Activated T-helper 1 cell treated with anti-CD3 and anti-CD28 coated beads, Interleukin-12 subunit alpha, Interleukin-12 subunit beta, Interleukin-2, Interleukin-4 antibody, amounts not matched to agents 30 ng/mL and 10 ng/mL and 1 ng/mL, durations not matched to agents 14 hours and 24 hours and 36 hours (primary cell): ENCODE measurements at places on chromosomes 6 and 20. TPM values are rescaled to one million over a fixed set of nuclear protein-coding genes. Genes with fewer than 3 reads are reported as not detected.

DNA sequence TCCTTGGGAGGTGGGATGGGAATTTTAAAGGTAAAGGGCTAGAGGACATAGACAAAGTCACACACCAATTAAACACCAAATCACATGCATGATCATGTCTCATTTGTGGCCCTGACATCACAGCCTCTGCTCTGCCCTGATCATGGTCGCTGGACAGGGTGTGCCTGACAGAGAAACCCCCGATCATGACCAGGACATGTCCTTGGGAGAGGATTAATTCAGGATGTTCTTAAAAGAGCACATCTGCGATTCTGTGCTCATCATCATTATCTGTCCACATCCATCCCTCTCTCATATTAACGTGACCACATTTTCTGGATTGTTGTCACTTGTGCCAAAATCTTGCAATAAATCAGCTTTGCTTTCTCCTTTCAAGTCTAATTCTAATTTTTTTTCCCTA lies 7.7 kb upstream of the PBOV1 start:
- H3K36me3 ChIP-seq, result no peaks in the 10 kb centered on the region
- no peak overlapping the region for H3K27ac ChIP-seq
- peaks cover 2% of the 10 kb centered on the region for H3K27me3 ChIP-seq
- no peak for DNase-seq
- H3K4me3 ChIP-seq, result no peak overlapping the region

GRCh38 chr6:159360306-159360705 lies 191.1 kb downstream of the FNDC1 start:
- H3K27me3 ChIP-seq, result peaks cover 3% of the 10 kb centered on the region
- no peak for DNase-seq
- H3K4me3 ChIP-seq, result no peak overlapping the region
- no peak overlapping the region for H3K27ac ChIP-seq
- no peaks in the 10 kb centered on the region for H3K4me1 ChIP-seq

GRCh38 chr6:137866200-137866913 lies 702 bp upstream of the TNFAIP3 start:
- H3K36me3 ChIP-seq, result peaks cover 44% of the 10 kb centered on the region
- H3K4me1 ChIP-seq, result peaks cover 53% of the 10 kb centered on the region
- DNase-seq, result no peak
- peak overlapping the region; percentile 88 for H3K27ac ChIP-seq
- peak overlapping the region; percentile 76 for H3K4me3 ChIP-seq

DNA sequence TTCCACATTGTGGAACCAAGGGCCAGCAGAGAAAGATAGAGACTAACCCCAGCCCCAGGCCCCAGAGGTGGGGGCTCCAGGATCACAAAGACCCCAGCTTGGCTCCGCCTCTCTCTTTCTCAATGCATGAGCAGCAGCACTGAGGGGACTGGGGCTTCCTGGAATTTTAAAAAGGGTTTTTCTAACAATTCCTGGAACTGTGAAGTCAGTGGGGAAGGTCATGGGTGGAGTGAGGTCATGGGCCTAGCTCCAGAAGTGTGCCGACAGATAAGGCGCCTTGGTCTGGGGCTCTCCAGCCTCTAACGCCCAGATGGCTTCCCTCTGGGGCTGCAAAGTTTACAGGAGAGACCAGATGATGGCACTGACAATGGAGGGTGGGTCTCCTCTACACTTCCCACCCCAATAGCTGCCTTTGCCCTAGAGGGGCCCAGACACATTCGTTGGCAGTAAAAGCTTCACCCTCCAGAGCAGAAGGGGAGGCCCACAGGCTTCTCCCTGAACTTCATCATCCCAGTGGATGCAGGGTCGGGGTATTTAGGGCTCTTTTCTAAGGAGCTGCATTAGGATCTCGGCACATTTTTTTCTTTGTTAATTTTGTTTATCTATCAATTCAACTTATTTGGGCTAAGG lies 46.9 kb upstream of the CD93 start:
- H3K27ac ChIP-seq, result no peak overlapping the region
- H3K36me3 ChIP-seq, result no peaks in the 10 kb centered on the region
- H3K4me3 ChIP-seq, result no peak overlapping the region
- peaks cover 8% of the 10 kb centered on the region for H3K4me1 ChIP-seq
- no peaks in the 10 kb centered on the region for H3K27me3 ChIP-seq

- H3K4me3 ChIP-seq, result no peak overlapping the region
- H3K4me1 ChIP-seq, result peaks cover 13% of the 10 kb centered on the region
- peaks cover 4% of the 10 kb centered on the region for H3K36me3 ChIP-seq
Observed at GRCh38 chr20:53399083-53399482, 194.6 kb downstream of the ZNF217 start.

GRCh38 chr6:6235786-6236185 lies 84.7 kb downstream of the F13A1 start:
- H3K27ac ChIP-seq, result no peak overlapping the region
- no peak for DNase-seq
- no peak overlapping the region for H3K4me3 ChIP-seq
- H3K27me3 ChIP-seq, result peaks cover 11% of the 10 kb centered on the region

DNA sequence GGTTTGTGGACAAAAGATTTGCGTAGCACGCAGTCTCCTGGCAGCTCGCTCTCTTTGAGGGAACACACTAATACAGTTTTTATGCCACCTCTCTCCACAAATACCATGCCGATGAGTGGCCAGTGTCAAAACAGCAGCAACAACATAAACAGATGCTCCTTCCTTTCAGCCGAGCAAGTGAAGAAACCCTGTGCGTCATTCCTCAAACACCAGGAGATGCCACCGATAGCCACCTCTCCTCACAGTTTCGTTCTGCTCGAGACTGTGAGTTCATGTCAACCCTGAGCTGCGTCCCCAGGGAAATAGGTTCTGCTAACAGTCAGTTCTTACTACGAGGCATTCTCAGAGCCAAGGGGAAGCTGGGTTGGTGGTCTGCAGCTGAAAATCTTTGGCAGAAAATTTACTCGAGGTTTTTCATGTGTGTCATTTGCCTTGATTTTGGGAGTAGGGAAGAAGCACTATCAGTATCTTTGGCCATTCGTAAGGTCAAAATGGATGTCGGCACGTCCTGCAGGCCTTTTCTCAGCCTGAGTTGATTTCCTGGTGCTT lies 59.9 kb downstream of the EYA2 start:
- H3K4me3 ChIP-seq, result no peak overlapping the region
- no peaks in the 10 kb centered on the region for H3K36me3 ChIP-seq
- DNase-seq, result no peak
- no peaks in the 10 kb centered on the region for H3K4me1 ChIP-seq
- no peak overlapping the region for H3K27ac ChIP-seq

GRCh38 chr6:148814082-148814790 lies 67.4 kb downstream of the UST start:
- H3K4me1 ChIP-seq, result no peaks in the 10 kb centered on the region
- H3K4me3 ChIP-seq, result no peak overlapping the region
- no peak for DNase-seq
- no peaks in the 10 kb centered on the region for H3K36me3 ChIP-seq
- peaks cover under 1% of the 10 kb centered on the region for H3K27me3 ChIP-seq

- no peaks in the 10 kb centered on the region for H3K36me3 ChIP-seq
- H3K4me3 ChIP-seq, result no peak overlapping the region
- no peaks in the 10 kb centered on the region for H3K27me3 ChIP-seq
- H3K27ac ChIP-seq, result no peak overlapping the region
- no peaks in the 10 kb centered on the region for H3K4me1 ChIP-seq
Observed at GRCh38 chr6:126949786-126950185, 168.7 kb upstream of the RSPO3 start.

DNA sequence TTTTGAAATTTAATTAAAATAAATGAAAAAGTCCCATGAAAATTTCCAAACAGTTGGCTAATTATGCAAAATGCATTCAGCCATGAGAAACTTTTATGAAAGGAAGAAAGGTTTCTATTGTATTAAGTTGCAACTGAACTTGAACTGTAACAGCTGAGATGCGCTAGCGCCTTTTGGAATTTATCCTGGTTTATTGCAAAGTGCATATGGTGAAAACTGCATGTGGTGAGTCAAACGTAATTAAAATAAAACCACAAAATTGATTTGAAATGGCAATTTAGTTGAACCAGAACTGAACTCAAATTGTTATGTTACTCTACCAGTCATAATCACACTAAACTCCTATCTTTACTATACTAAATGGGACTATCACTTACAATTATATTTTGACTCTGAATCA lies 46.4 kb upstream of the COL21A1 start:
- no peaks in the 10 kb centered on the region for H3K36me3 ChIP-seq
- no peaks in the 10 kb centered on the region for H3K27me3 ChIP-seq
- DNase-seq, result no peak
- no peak overlapping the region for H3K4me3 ChIP-seq

DNA sequence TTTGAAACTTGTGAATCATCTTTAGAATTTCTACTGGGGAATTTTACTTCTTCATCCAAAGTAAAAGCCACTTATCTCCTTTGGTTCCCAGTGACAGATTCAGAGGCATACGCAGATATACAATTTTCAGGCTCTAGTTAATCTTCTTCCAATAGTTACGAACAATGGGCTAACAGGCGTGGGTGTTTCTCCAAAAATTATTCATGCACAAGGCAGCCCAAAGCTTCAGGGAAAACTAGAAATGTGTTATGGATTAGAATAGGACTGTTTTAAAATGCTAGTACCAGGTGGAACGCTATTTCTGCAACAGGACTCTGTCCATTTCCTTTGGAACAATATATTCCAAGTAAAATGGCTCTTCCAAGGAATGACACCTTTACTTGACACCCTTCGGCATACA lies 102.2 kb downstream of the ZNF217 start:
- no peak overlapping the region for H3K27ac ChIP-seq
- no peak overlapping the region for H3K4me3 ChIP-seq
- no peaks in the 10 kb centered on the region for H3K36me3 ChIP-seq
- no peak for DNase-seq

DNA sequence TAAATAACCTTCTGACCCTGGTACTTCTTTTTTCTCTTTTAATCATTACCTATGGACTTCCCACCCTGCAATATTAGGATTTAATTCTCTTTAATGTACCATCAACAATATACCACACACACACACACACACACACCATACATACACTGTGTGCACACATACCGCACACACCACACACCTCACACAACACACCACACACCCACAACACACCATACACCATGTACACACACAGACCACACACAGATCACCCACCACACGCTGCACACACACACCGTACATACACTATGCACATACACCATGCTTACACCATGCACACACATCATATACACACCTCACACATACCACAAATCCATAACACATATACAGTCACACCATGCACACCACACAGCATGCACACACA lies 57.4 kb upstream of the MAP3K4 start:
- DNase-seq, result no peak
- H3K27ac ChIP-seq, result no peak overlapping the region
- no peaks in the 10 kb centered on the region for H3K4me1 ChIP-seq
- peaks cover 1% of the 10 kb centered on the region for H3K36me3 ChIP-seq
- peaks cover 39% of the 10 kb centered on the region for H3K27me3 ChIP-seq

- H3K27me3 ChIP-seq, result peaks cover 8% of the 10 kb centered on the region
- H3K4me1 ChIP-seq, result no peaks in the 10 kb centered on the region
Observed at GRCh38 chr6:56368491-56368890, 121.1 kb upstream of the COL21A1 start.

DNA sequence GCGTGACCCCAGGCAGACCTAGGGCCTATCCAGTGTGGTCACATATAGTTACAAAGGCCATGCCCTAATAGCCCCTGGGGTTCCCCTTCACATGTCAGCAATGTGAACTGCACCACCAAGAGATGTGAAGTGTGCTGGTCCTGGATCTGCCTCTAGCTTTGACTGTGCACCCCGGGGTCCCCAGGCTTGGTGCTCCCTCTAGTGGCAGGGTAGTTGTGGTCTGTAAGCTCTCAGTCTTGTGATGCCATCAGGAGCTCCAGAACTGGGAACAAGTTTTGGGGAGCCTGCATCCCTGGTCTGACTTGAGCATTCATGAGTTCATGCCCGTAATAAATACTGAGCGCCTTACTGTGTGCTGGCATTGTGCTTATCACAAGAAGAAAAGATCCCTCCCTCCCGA lies 143.4 kb downstream of the DHX35 start:
- H3K27ac ChIP-seq, result no peak overlapping the region
- H3K36me3 ChIP-seq, result no peaks in the 10 kb centered on the region
- peaks cover 14% of the 10 kb centered on the region for H3K27me3 ChIP-seq

GRCh38 chr20:42610070-42610469 lies 579.6 kb downstream of the PTPRT start:
- H3K27ac ChIP-seq, result no peak overlapping the region
- no peaks in the 10 kb centered on the region for H3K4me1 ChIP-seq
- no peak overlapping the region for H3K4me3 ChIP-seq
- H3K27me3 ChIP-seq, result no peaks in the 10 kb centered on the region
- no peak for DNase-seq
- H3K36me3 ChIP-seq, result no peaks in the 10 kb centered on the region

- no peaks in the 10 kb centered on the region for H3K36me3 ChIP-seq
- no peaks in the 10 kb centered on the region for H3K4me1 ChIP-seq
- no peak overlapping the region for H3K4me3 ChIP-seq
- H3K27me3 ChIP-seq, result peaks cover 4% of the 10 kb centered on the region
- no peak for DNase-seq
Observed at GRCh38 chr6:4554645-4555044, 221.6 kb upstream of the CDYL start.

GRCh38 chr6:26033941-26034354 lies 53.3 kb upstream of the HFE start:
- H3K4me3 ChIP-seq, result peak overlapping the region; percentile 94
- H3K36me3 ChIP-seq, result no peaks in the 10 kb centered on the region
- peaks cover 2% of the 10 kb centered on the region for H3K27me3 ChIP-seq
- peak overlapping the region; percentile 98 for H3K27ac ChIP-seq

GRCh38 chr20:22446613-22447446 lies 137.5 kb downstream of the FOXA2 start:
- no peaks in the 10 kb centered on the region for H3K36me3 ChIP-seq
- no peaks in the 10 kb centered on the region for H3K27me3 ChIP-seq
- H3K4me3 ChIP-seq, result no peak overlapping the region

DNA sequence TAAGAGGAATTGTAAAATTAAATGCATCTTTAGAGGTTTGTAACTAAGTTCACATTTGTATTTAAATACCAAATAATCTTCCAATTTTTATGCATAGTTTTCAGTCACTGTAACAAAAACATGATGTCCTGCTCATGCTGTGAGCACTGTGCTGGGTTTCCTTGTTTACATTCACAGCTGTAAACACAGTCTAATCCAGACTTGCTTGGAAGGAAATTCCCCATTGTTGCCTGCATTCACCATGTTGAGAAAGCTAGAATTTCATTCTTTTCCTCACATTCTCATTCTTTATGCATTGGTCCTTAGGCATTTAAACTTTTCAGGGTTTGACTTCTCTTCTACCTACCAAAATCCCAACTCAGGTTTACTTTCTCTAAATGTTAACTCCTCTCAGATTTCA lies 242.0 kb upstream of the TBX18 start:
- no peak overlapping the region for H3K27ac ChIP-seq
- no peak for DNase-seq
- no peaks in the 10 kb centered on the region for H3K4me1 ChIP-seq
- no peaks in the 10 kb centered on the region for H3K36me3 ChIP-seq

DNA sequence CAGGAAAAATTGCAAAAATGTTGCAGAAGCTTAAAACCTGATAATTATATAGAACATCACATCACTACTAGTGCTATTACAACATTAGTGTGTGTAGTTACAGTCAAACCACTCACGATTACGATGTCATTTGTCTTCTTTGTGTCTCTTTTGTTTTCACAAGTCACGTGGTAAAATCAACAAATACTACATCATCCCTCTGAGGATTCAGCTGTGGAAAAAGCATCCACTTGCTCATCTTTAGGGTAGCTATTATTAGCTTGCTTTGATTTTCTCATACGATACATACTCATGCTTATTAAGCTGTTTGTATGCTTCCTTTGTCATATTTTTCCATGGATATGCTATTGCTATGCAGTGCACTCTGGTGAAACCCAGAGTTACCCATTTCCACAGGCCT lies 22.2 kb upstream of the ATXN1 start:
- no peak overlapping the region for H3K4me3 ChIP-seq
- no peak overlapping the region for H3K27ac ChIP-seq
- no peak for DNase-seq
- peaks cover 4% of the 10 kb centered on the region for H3K27me3 ChIP-seq

Gene GSTA2
- total RNA-seq, result not detected in 2 replicates

Gene WFDC5
- total RNA-seq, result 0.27 TPM in 1 of 2 replicates, not detected in the other

Gene GRM1
- not detected in 2 replicates for total RNA-seq

Gene EYA2
- total RNA-seq, result not detected in 2 replicates

Gene POFUT1
- 69.0 and 73.0 TPM in 2 replicates for total RNA-seq

Gene PRICKLE4
- not detected in 2 replicates for total RNA-seq

Gene CLVS2
- total RNA-seq, result not detected in 2 replicates
